ENCODE measurements at places on chromosomes 3 and 15.

DNA sequence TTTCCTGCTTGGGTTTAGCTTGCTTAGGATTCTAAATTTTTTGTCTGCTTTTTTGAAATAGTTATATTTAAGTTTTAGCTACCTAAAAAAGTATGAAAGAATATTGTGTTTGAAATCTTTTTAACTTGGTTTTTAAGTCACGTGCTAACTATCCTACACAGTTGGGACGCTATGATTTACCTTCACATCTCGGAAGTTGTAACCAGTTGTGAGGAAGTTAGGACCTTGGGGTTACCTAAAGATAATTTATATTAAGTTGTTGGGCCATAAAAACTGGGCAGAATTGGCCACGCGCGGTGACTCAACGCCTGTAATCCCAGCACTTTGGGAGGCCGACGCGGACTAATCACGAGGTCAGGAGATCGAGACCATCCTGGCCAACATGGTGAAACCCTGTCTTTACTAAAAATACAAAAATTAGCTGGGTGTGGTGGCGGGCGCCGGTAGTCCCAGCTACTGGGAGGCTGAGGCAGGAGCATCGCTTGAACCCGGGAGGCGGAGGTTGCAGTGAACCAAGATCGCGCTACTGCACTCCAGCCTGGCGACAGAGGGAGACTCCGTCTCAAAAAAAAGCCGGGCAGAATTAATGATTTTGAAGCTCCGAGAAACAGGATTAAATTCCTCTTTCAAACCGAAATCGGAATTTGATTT is 1.0 kb downstream of the ZFAND6 start:
- no peak for DNase-seq

DNA sequence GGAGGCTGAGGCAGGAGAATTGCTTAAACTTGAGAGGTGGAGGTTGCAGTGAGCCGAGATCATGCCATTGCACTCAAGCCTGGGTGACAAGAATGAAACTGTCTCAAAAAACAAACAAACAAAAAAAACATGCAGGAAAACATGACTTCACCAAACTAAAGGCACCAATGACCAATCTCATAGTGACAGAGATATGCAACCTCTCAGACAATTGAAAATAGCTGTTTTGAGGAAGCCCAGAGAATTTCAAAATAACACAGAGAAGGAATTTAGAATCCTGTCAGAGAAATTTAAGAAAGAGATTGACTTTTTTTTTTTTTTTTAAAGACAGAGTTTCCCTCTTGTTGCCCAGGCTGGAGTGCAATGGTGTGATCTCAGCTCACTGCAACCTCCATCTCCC is 26.1 kb downstream of the NCBP2 start:
- DNase-seq, result no peak

GRCh38 chr15:53297828-53298227 is 461.6 kb downstream of the WDR72 start:
- no peak for DNase-seq

DNA sequence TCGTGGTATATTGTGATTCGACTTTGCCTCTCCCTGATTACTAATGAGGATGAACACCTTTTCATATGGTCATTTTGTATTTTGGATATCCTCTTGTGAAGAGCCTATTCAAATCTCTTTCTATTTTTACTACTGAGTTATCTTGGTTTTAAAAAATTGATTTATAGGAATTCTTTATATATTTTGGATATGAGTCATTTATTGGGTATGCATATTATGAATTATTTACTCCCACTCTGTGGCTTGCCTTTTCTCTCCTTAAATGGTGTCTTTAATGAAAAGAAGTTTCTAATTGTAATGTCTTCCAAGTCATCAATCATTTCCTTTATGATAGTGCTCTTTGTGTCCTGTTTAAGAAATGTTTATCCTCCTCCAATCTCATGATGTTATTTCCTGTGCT is 191.5 kb upstream of the DPH6 start:
- DNase-seq, result no peak

DNA sequence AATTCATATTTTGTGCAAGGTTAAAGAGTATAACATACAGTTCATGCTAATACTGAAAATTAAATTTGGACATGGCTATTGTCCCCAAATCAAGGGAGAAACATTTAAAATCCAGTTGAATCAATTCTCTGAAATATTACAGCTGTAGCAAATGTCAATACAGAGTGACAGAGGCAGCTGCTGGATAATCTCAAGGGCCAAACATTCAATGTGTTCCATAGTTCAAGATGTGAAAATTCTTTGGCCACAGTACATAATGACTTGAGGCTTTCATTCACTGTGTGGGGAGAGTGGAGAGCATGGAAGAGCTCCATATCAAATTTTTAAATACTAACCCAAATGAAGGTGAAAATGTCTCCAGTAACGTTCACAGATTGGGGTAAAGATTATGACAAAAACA is 1192.8 kb upstream of the CADM2 start:
- DNase-seq, result no peak

- DNase-seq, result no peak
These were observed 392.8 kb downstream of the RSL24D1 start for GRCh38 chr15:54803987-54804386.

- DNase-seq, result no peak
These were observed 18.2 kb downstream of the SSR3 start for GRCh38 chr3:156536524-156537316.

Measured in GM10248 (cell line).